ENCODE measurements at places on chromosomes 2 and 18. TPM values are rescaled to one million over a fixed set of nuclear protein-coding genes. Genes with fewer than 3 reads are reported as not detected.

DNA sequence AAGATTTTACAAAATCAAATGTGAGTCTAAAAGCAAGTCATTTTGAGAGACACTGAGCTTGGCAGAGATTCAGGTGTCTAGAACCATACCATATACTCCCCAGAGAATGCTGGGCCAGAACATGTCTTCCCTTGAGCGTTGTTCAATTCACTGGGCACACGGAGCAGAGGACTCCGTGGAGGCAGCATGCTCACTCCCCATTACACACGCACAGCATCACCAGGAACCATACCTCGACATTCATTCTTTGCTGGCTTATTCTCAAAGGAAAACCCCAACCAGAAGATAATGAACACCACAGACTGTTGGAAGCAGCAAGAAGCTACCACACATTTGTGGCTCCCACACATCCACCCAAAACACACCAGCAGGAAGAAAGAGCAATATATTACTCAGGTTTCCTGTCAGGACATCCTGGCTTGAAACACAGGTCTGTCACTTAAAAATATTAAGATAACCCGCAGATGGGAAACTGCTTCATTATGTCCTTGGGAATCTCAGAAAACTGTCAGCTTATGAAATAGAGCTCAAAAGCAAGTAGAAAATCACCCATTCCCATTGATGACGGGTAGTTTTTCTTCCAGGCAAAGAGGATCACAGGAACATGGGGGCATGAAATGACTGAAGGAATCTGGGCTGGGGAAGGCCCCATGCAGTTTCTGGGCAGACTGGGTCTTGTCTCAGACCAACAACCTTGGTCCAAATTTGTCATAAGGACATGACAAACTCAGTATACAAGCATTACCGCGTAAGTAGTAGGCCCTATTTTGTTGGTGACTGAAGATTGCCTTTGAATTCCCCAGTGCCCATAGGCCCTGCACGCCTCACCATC lies 46.4 kb downstream of the PCBP1 start:
- no peak for DNase-seq

- DNase-seq, result no peak
Measured at GRCh38 chr2:122307763-122308162, 552.3 kb downstream of the TSN start.

GRCh38 chr2:240689975-240690374 lies 1.7 kb upstream of the AQP12A start:
- DNase-seq, result no peak

- DNase-seq, result no peak
Measured at GRCh38 chr18:72692086-72692485, 147.9 kb upstream of the CBLN2 start.

The SPP2 gene
- not detected for total RNA-seq

The STARD6 gene
- total RNA-seq, result not detected

The ARMC9 gene
- total RNA-seq, result 16.0 TPM

The HOXD4 gene
- 22.4 TPM for total RNA-seq

The TRIM54 gene
- 0.18 TPM for total RNA-seq

DNA sequence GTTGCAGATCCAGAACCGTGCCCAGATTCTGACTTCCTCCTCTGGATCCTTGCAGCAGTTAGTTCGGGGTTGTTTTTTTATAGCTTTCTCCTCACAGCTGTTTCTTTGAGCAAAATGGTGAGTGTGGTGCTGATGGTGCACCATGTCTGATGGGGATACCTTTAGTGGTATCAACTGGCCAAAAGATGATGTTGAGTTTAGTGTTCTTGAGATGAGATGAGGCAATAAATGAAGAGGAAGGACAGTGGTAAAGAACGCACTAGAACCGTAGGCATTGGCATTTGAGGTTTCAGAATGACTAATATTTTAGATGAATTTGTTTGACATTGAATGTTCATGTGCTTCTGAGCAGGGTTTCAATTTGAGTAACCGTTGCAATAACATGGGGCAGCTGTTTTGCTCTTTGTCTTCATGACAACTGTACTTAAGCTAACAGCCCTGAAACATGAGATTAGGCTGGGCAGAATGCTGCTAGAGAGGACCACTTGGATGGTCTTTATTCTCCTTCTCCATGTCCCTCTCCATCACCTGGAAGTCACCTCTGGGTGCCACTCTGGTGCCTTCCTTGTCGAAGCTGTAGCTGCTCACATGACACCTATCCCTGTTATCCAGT lies 3.9 kb downstream of the CTLA4 start:
- DNase-seq, result no peak

GRCh38 chr18:42292654-42293053 lies 337.6 kb downstream of the PIK3C3 start:
- DNase-seq, result no peak

The IL36G gene
- total RNA-seq, result not detected

GRCh38 chr2:127887082-127887775 lies 1.5 kb upstream of the AMMECR1L start:
- no peak for DNase-seq

DNA sequence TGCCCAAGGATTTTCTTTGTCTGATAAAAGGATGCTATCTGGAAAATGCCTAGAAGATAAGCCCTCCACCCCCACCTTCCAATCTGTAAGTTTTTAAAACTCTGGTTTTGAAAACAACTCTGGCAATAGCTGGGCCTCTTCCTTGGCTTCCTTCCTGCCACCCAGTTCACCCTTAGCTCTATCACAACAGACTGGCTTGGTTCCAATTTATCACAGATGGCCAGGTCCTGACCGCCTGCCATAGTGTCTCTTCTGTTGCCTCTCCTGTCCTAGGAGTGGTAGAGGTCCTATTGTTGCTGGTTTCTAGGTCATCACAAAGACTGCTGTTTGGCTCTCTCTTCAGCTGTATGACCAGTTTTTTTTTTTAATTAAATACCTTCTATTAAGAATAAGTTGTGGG lies 1727.9 kb upstream of the SLC39A10 start:
- DNase-seq, result no peak

DNA sequence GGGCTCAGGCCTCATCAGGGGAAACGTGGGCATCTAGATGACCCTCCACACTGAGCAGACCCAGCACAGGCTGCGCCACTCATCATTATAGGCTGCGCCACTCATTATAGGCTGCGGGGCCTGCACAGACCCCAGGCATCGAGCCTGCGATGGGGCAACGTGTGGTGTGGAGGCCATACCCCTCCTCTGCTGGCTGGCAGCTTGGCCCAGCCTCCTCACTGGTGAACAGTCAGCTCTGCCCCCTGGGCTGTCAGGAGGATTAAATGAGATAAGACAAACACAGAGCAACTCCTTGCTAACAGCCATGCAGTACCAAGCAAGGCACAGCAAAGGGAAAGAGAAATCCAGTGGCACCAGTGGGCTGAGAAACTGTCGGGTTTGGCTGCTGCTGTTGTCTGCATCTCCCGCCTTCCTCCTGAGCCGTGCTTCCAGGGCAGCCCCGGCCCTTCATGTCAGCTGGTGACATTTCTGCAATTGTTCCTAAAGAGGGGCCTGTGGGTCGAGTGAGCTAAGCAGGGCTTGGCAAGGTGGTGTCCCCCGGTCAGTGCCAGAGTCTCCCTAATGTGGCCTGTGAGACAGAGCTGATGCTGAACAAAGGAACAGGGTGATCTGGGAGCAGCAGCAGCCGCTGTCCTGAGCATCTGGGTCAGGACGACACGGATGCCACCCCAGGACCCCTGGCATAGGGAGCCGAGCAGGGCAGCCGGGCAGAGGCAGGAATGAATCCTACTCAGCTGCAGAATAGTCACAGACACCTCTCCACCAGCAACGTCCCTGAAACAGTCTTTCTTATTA lies 48.7 kb downstream of the RRM2 start:
- DNase-seq, result no peak

The ERFE gene
- total RNA-seq, result 1.8 TPM

DNA sequence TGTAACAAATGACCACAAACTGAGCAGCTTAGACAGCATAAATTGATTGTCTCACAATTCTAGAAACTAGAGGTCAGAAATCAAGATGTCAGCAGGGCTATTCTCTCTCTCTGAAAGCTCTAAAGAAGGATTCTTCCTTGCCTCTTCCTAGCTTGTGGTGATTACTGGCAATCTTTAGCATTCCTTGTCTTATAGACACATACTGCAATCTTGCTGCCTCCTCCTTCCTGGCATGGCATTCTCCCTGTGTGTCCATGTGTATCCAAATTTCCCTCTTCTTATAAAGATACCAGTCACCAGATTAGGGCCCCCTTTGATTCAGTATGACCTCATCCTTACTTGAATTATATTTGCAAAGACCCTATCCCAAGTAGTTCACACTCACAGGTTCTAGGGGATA lies 2.3 kb downstream of the ASB3 start:
- no peak for DNase-seq

The TNS1 gene
- total RNA-seq, result 581 TPM

GRCh38 chr2:57536535-57537231 lies 509.9 kb upstream of the VRK2 start:
- no peak for DNase-seq

Data from ureter (tissue), 1 donor.